ENCODE measurements at places on chromosomes 13 and 19.
A peak's percentile ranks its signal among the peaks of the same experiment; 100 is the strongest.

- no peak for DNase-seq
Observed at GRCh38 chr19:23318143-23318542, 67.9 kb upstream of the ZNF724 start.

- no peak for DNase-seq
Observed at GRCh38 chr13:45393941-45394570, 24.1 kb downstream of the SLC25A30 start.

- DNase-seq: no peak
Observed at GRCh38 chr13:91046715-91047327, 300.7 kb upstream of the MIR17HG start.

- DNase-seq: no peak
Observed at GRCh38 chr13:109309625-109310363, 476.6 kb downstream of the IRS2 start.

- peak; percentile 5 for DNase-seq
Observed at GRCh38 chr19:41588497-41589209, 12.7 kb downstream of the CEACAM21 start.

GRCh38 chr19:8393871-8394250, 3.7 kb downstream of the RAB11B start:
- DNase-seq: no peak

DNA sequence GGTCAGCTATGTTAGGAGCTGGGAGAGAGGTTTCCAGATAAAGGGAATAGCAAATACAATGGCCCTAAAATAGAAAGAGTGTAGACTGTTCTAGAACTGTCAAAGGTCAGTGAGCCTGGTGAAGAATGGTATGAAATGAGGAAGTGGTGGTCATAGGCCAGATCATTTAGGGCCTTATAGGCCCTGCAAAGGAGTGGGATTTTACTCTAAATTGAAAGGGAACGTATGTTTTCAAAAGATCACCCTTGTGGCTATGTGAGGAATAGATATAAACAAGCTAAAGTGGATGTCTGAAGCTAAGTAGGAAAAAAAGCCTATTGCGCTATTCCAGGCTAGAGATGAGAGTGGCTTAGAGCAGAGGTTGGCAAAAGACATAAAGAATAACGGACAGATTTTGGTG, 70.7 kb upstream of the TDRD3 start:
- no peak for DNase-seq

- no peak for DNase-seq
Observed at GRCh38 chr13:102940143-102940542, 94.3 kb downstream of the ERCC5 start.

DNA sequence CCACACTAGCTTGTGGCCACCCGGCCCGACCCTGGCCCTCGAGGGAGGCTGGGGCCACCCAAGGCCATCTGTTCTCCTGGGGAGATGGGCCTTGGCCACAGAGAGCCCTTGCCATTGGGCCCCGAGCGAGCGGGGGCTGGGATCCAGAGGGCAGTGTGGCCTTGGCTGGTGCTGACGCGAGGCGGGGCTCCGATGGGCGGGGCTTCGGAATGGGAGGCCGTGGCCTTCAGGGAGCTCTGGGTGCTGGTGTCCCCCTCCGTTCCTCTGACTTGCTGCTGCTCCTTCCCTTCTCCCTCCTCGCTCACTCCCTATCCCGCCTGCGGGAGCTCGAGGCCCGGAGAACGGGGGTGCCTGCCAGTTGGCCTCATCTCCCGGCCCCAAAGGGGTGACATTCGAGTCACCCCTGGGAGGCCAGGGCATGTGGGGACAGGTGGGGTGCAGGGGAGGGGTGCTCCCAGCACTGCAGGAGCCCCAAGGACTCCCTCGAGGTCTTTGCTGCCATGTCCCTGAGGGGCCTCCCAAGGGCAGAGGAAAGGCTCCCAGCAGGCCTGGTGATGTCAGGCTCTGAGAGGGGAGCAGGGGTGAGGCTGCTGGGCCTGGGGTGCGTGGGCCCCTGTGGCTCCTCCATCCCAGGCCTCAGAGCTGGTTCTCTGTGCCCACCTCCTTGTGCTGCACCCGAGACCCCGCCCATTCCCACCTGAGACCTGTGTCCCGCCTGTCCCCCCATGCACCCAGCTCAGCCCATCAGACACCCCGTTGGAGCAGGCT, 4.2 kb downstream of the NCLN start:
- DNase-seq: no peak

DNA sequence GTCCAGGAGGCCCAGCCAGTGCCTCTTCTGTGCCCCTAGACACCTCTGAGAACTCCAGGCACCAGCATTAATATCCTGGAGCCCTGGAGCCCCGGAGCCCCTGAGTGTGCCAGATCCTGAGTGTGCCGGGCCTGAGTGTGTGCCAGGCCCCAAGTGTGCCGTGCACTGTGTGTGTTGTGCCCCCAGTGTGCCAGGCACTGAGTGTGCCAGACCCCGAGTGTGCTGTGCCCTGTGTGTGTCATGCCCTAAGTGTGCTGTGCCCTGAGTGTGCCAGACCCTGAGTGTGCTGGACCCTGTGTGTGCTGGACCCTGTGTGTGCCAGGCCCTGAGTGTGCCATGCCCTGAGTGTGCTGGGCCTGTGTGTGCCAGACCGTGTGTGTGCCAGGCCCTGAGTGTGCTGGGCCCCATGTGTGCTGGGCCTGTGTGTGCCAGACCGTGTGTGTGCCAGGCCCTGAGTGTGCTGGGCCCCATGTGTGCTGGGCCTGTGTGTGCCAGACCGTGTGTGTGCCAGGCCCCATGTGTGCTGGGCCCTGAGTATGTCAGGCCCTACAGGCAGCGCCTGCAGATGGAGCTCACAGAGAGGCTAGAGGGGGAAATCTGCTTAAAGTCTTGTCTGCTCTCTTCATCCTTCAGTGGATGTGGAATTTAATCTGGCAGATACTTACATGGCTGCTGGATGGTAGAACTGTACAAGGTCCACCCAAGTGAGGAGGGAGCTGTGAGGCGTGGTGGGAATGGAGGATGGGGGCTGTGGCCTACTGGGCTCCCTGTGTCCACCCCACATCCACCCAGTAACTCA, 53.9 kb downstream of the C13orf46 start:
- no peak for DNase-seq

DNA sequence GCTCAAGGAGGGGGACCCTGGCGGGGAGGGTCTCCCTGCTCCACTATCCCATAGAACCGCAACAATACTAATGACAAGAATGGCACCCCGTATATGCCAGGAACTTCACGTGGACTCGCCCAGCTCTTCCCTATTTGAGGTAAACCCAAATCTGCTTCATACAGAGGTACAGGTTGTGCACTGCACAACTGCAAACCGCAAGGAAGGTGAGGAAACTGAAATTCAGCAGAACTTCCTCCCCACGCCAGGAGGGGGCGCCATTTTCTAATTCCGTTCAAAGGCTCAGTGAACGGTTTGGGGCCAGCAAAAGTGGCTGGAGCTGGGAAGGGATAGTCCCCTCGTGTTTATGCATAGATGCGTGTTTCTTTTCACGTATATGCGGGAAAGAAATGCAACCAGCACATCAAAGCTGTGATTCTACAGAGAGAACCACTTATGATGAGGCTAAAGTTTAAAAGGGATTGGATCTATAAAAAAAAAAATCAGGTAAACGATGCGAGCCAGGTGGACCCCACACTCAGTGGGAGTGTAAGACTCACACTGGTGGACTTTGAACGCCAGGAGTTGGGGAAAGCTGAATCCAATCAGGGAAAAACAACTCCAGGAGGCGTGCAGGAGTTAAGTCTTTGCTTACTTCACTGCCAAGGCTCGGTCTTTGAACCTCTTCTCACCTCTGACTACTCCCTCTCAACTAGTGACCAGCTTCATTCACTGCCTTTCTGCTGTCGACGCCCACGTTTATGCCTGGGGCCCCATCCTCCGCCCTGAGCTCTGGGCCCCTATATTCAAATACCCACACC, 20.3 kb downstream of the C19orf81 start:
- DNase-seq: no peak

- DNase-seq: no peak
Observed at GRCh38 chr19:863315-863620, 3.8 kb downstream of the CFD start.
